Keratinocyte (primary cell): ENCODE measurements at places on chromosomes 16 and 17. TPM values are rescaled to one million over a fixed set of nuclear protein-coding genes. Genes with fewer than 3 reads are reported as not detected.

KRT24 gene
- 1.0 to 1.8 TPM (median 1.3 TPM) in 3 replicates for polyA plus RNA-seq

PRSS22 gene
- 2.2 to 3.7 TPM (median 3.5 TPM) in 3 replicates for polyA plus RNA-seq

TLK2 gene
- 33.4 to 39.5 TPM (median 39.4 TPM) in 3 replicates for polyA plus RNA-seq

ZNF469 gene
- polyA plus RNA-seq, result 0.01 TPM in 2 of 3 replicates, not detected in the other

SOX15 gene
- 85.7 to 111 TPM (median 86.2 TPM) in 3 replicates for polyA plus RNA-seq

GUCY2D gene
- polyA plus RNA-seq, result 0.25 to 0.42 TPM in 2 of 3 replicates, not detected in the other

TK1 gene
- polyA plus RNA-seq, result 7.1 to 50.2 TPM (median 21.8 TPM) in 3 replicates

KRT33A gene
- 0.14 TPM in 1 of 3 replicates, not detected in the others for polyA plus RNA-seq

OTOA gene
- polyA plus RNA-seq, result 0.04 TPM in 1 of 3 replicates, not detected in the others

NPIPA3 gene
- polyA plus RNA-seq, result 0.45 to 1.2 TPM (median 0.79 TPM) in 3 replicates

HIGD1B gene
- not detected in 3 replicates for polyA plus RNA-seq

ZNF205 gene
- 6.0 to 8.7 TPM (median 8.1 TPM) in 3 replicates for polyA plus RNA-seq

NTN3 gene
- not detected in 3 replicates for polyA plus RNA-seq

RND2 gene
- 0.12 to 0.20 TPM (median 0.15 TPM) in 3 replicates for polyA plus RNA-seq

TNFSF13 gene
- 2.4 to 5.7 TPM (median 3.9 TPM) in 3 replicates for polyA plus RNA-seq
